Memory B cell (primary cell): ENCODE measurements at places on chromosomes 13 and 19.

DNA sequence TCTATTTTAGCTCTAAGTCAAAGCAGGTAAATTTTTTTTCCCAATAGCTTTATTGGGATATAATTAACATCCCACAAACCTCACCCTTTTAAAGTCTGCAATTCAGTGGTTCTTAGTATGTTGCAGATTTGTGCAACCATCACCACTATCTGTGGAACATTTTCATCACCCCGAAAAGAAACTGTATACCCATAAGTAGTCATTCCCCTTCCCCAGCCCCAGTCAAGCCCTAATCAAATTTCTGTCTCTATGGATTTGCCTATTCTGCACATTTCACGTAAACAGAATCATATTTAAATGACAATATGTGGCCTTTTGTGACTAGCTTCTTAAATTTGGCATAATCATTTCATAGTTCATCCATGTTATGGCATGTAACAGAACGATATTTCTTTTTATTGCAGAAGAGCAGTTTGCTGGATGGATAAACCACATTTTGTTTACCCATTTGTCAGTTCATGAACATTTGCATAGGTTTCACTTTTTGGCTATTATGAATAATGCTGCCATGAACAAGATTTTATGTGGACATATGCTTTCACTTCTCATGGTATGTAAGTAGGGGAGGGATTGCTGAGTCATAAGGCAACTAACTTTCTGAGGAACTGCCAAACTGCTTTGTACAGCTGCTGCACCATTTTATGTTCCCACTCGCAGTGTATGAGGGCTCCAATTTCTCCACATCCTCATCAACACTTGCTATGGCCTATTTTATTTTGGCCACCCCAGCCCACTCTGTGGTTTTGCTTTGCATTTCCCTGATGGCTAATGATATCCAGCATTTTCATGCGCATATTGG, 10.9 kb downstream of the SLC46A3 start:
- no peak for DNase-seq

DNA sequence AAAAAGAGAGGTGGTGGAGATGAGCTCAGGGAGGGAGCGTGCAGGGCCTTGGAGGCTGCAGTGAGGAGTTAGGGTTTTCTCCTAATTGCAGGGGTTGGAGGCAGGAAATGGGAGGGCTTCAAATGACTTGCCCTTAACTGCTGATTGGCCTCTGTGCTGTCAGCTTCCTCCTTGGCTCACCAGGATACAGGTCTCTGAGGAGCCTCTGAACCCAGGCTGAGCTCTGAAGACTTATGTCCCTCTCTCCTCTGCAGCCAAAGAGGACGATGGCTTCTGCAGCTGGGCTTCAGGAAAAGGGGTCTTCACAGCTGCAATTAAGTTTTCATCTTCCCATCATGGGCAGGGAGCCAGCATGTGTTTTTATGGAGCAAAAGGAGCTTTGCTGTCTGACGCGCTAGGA, 6.7 kb upstream of the RANBP3 start:
- no peak for DNase-seq

- no peak for DNase-seq
Measured at GRCh38 chr13:113406321-113407102, 42.6 kb upstream of the GRTP1 start.

- no peak for DNase-seq
Measured at GRCh38 chr19:30741566-30741965, 369.4 kb downstream of the ZNF536 start.

DNA sequence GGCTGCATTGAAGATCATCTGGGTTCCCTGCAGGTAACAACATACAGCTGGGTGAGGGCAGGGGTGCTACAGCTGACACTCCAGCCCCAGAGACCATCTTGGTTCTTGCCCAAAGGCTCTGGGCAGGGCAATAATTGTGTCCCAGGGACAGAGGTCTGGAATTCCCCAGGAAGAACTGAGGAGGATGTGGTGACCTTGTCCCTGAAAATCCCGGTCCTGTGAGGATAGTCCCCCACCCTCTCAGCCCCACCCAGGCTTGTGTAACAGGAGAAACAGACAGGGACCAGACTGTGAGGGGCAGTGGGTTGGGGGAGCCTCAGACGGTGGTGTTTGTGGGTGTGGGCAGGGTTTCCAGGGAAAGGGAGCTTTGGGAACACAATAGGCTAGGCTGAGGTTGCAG, 63.5 kb downstream of the COLGALT1 start:
- no peak for DNase-seq

DNA sequence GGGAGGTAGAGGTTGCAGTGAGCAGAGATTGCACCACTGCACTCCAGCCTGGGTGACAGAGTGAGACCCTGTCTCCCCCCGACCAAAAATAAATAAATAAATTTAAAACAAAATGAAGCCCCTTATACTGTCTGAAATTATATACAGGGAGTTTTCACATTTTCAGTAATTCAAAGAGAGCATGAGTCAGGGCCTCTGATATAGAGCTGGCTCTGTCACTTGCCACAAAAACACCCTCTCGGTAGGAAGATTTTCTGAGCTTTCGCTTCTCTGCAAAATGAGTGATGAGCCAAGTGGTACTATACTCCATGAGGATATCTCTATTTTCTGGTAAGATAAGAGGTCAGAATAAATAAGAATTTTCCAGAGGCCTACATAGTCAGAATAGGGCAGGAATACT, 462.9 kb downstream of the COG6 start:
- no peak for DNase-seq

DNA sequence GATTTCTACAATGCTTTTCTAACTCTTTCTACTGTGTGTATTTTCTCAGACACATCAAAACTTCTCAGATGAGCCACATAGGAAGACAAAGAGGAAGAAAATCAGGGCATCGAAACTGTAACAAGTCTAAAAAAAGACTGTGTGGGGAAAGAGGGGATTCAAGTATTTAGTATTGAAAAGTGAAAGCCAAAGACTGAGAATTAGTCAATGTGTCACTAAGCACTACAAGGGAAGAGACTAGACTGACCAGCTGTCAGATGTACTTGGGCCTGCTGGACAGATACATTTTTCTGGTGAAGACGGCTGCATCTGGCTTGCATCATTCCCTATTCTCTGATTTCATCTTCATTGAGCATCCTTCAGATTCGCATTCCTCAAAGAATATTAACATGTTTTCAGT, 25.4 kb downstream of the COMMD6 start:
- no peak for DNase-seq

GRCh38 chr13:110012102-110012739, 225.8 kb upstream of the IRS2 start:
- no peak for DNase-seq

DNA sequence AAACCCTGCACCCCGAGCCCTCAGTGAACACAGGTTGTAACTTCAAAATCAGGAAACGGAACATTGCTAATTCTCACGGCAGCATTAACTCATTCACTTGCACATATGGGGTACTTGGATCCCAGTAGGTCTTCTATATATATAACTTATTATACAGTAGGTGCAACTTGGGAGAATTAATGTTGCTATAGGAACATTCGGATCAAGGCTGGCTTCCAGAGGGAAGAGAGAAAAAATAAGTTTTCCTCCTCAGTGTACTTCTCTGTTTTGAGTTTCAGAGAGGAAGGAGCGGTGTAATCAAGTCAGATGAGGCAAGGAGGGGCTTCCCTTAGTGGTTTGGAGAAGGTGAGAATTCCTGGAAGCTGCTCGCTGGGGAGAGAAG, 90.9 kb upstream of the ZNF507 start:
- DNase-seq = no peak

DNA sequence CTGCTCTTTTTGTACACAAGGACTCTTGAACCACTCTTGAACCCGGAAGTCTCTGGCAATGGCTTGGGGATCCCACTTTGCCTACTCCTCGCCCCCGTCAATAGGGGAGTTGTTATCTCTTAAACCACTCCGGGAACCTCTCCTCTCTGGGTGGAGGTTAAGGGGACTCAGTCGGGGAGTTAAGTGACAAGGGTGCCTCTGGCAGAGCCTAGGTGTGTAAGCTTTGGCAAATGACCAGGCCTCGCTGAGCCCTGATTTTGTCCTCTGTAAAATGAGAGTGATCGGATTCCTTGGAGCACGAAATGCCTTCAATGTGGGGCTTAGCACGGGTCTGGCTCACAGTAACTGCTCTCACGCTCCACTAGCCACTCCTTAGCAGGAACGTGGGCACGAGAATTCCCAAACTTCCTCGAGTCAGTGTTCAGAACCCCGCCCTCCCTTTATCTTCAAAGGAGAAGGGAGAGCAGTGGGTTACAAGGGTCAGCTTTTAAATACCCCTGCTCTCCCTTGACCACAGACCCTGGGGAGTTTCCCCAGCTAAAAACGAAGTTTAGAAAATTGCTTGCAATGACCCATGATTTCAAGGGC, 193.3 kb downstream of the KATNAL1 start:
- peak; percentile 18 for DNase-seq

GRCh38 chr19:3466635-3467034, 13.7 kb downstream of the SMIM24 start:
- no peak for DNase-seq

DNA sequence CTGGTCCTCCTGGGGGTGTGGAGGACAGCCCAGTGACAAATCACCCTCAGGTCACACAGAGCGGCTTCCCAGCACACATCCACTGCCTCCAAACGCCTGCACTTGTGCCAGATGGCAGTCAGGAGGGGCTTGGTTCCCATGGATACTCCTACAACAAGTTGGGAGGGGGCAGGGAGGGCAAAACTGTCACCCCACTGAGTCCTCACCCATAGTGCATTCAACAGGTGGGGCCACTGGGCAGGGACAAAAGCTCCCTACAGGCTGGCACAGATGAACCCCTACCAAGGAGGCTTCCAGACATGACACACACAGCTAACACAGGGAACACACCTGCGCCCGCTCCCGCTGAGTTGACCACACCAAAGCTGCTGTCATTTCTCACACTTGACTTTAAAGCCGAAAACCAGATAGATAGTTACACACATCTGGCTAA, 120.5 kb downstream of the STK24 start:
- DNase-seq = no peak

DNA sequence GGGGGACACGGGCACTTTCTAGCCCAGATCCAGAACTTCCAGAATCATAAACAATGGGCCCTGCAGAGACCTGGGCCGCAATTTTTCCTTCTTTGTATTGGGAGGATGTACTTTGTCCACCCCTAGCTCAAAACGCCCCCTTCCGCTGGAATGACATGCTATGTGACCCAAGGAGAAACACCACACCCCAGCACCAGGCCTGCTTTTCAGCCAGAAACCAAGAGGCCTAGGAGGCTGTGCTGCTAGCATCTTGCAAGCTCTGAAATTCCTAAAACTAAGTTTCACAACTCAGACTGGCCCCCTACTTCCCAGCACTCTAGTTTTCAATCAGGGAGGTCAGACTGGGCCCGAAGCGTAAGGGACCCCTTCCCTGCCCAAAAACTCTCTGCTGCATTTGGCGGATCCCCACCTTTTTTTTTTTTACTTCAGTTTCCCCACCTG, 538 bp downstream of the LSM4 start:
- DNase-seq = no peak

DNA sequence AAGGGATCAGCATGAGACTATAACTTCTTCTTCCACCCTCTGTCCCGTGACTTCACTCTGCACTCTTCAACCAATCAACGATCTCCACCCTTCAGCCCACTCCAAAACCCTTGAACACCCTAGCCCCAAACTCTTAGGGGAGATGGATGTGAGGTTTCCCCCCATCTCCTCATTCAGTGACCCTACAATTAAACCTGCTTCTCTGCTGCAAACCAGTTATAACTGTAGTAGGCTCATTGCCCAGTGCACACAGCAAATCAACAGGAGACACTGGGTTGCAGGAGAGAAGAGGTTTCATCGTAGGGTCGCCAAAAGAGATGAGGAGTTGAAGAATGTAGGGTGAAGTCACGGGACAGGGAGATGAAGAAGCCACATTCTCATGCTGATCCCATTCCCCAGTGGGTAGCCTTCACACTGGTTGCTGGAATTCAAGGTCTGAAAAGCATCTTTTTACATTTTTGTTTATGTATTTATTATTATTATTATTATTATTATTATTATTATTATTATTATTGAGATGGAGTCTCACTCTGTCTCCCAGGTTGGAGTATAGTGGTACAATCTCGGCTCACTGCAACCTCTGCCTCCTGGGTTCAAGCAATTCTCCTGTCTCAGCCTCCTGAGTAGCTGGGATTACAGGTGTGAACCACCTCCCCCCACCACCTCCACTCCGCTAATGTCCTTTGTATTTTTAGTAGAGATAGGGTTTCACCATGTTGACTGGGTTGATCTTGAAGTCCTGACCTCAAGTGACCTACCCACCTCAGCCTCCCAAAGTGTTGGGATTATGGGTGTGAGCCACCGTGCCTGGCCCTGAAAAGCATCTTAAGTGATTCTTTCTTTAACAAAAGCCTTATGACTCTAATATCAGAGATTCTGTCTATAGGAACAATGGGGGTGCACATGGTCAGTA, 5.8 kb upstream of the CYP2S1 start:
- DNase-seq = no peak

GRCh38 chr19:46967578-46968032, 52.0 kb upstream of the NPAS1 start:
- no peak for DNase-seq
